ENCODE measurements at places on chromosomes 3 and 15. TPM values are rescaled to one million over a fixed set of nuclear protein-coding genes. Genes with fewer than 3 reads are reported as not detected.
A peak's percentile ranks its signal among the peaks of the same experiment; 100 is the strongest.

DNA sequence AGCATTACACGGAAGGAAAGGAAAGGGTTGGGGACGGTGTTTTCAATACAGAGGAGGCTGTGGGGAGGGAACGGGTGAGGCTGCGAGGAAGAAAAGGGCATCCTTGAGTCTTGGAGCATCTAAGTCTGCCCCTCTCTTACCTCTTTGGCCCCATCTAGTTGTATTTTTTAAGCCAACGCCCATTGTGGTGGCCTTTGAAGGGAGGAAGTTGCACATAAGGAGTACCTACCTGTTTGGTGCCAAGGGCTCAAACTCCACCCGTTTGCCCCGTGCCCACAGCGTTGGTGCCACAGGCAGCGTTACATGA is 146.1 kb upstream of the UMPS start:
- no peaks in the 10 kb centered on the region for H3K36me3 ChIP-seq
- H3K4me3 ChIP-seq, result peak overlapping the region; percentile 62
- peaks cover 46% of the 10 kb centered on the region for H3K4me1 ChIP-seq

DNA sequence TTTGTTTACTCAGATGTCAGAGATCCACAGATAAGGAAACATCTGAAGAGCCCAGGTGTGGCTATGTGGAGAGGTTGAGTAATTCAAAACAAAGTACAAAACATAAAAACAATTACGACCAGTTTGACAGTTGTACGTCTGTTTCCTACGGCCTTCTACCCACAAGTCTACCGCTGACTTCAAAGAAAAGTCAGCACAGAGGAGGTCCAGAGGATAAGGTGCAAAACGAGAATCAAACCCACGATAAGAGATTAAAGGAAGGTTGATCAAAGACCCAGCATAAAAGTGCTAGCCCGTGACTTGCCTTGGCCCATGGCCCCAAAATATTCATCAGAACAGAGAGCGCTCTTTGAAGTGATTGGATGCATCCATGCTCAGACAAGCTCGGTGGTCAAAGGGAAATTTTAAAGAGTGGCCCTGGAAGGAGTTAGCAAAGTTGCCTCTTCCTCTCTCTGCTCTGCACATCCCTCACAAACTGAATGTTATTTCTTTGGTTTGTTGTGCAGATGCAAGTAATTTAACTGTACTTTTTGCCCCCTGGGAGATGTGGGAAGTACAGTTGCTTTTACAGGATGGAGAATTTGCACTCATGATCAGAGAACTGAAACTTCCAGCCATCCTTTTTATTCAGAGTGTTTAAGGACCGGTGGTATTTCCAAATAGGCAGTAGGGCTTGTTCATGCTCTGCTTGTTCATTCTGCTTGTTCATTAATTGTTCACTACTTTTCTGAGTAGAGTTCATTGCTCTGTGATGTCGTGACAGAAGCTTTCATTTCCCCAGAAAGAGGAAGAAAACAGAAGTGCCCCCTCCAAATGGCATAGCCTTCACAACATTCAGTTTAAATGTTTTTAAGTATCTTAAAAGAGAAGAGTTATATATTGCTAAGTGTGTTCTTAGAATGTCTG is 31.1 kb downstream of the MME start:
- no peak overlapping the region for H3K4me3 ChIP-seq
- H3K36me3 ChIP-seq, result no peaks in the 10 kb centered on the region
- H3K4me1 ChIP-seq, result no peaks in the 10 kb centered on the region
- H3K27me3 ChIP-seq, result no peaks in the 10 kb centered on the region
- no peak for DNase-seq

DUOXA2 gene
- total RNA-seq, result not detected

- H3K4me1 ChIP-seq, result peaks cover 59% of the 10 kb centered on the region
- H3K36me3 ChIP-seq, result no peaks in the 10 kb centered on the region
- DNase-seq, result peak; percentile 97
- H3K27me3 ChIP-seq, result no peaks in the 10 kb centered on the region
- H3K27ac ChIP-seq, result peak within 1 kb of the TSS; percentile 96
- H3K4me3 ChIP-seq, result peak within 1 kb of the TSS; percentile 80
Measured at GRCh38 chr3:169966428-169966950, at the start of gene SEC62. Gene SEC62, plus strand, starts transcription at chr3:169966807. Its CDS starts 16 bp downstream, at chr3:169966823.
